ENCODE measurements at places on chromosomes 12 and 14.

- no peak for DNase-seq
Observed at GRCh38 chr14:68241862-68242487, 422.4 kb downstream of the RAD51B start.

DNA sequence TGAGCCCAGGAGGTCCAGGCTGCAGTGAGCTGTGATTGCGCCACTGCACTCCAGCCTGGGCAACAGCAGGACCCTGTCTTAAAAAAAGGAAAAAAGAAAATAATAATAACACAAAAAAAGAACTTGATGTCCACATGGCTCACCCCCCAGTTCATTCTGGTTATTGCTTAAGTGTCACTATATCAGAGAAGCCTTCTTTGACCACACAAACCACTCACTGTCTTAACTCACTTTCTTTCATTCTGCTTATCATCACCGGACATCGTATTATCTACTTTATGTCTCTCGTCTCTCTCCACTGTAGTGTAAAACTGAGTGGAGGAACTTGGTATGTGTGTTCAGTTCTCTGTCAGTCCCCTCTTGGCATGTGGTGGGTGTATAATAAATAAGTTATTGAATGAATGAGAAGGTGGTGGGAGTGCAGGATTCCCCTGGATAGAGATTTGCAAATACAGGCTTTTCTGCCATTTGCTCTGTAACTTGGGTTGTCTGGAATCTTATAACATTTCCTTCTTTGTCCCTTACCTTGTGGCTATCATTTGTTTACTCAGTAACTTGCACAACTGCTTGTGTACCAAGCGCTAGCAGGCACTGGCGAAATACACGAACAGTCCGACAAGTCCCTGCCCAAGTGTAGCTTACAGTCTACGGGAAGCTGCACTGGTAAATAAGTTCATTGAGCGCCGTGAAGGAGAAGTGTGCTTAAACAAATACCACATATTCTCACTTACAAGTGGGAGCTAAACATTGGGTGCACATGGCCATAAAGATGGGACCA is 86.6 kb upstream of the TRAF3 start:
- DNase-seq, result no peak

DNA sequence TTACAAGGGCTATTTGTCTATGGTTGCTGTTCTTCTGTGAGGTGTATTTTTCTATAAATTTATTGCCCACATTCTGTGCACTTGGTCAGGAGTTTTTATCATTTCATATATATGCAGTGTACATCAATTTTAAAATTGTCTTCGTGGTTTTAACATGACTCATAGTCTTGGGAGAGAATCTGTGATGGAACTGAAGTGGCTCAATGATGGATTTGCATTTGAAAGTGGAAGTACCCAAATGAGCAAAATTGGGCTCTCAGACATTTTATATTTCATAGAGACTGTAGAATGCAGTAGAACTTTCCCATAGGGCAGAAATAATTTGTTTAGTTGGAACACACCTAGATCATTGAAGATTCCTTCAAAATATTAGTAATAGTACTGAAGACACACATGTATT is 1.9 kb upstream of the SCFD1 start:
- DNase-seq, result no peak

DNA sequence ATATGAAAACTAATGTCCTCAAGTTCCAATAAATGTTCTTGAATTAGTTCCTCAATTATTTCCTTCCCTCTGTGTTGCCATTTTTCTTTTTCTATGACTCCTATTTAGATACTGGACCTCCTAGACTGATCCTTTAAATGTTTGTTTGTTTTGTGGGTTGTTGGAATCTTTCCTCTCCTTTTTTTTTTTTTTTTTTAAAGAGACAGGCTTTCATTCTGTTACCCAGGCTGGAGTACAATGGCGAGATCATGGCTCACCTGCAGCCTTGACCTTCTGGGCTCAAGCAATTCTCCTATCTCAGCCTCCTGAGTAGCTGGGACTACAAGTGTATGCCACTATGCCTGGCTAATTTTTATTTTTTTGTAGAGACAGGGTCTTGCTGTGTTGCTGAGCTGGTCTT is 9.6 kb downstream of the PRKAG1 start:
- DNase-seq, result no peak

DNA sequence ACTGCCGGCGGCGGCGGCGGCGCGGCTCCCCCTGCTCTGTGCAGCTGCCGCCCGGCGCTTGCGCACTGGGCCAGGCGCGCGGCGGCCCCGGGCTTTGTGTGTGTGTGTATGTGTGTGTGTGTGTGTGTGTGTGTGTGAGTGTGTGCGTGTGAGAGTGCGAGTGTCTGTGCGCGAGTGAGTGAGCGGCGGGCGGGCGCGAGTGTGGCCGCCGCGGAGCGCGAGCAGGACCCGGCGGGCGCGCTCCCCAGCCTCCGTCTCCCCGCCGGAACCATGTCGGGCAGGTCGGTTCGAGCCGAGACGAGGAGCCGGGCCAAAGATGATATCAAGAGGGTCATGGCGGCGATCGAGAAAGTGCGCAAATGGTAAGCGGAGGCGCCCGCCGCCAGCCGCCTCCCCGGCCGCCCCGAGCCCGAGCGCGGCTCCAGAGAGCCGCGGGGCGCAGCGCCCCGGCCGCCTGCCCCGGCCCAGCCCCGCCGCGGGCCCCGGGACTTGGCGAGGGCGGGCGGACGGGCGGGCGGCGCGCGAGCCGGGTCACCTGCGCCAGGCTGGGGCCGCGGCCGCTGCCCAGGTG is at the start of gene BCL7A:
TSS of gene BCL7A (plus strand) at position 63 of the 571 bp plus-strand sequence. CDS start at position 271, 208 bp downstream.
- peak; percentile 73 for DNase-seq

GRCh38 chr12:67747869-67748742 is 99.6 kb downstream of the DYRK2 start:
- no peak for DNase-seq

- no peak for DNase-seq
Observed at GRCh38 chr14:54946500-54946899, 43.9 kb upstream of the GCH1 start.

- no peak for DNase-seq
Observed at GRCh38 chr14:91282954-91283645, 38.6 kb upstream of the GPR68 start.

DNA sequence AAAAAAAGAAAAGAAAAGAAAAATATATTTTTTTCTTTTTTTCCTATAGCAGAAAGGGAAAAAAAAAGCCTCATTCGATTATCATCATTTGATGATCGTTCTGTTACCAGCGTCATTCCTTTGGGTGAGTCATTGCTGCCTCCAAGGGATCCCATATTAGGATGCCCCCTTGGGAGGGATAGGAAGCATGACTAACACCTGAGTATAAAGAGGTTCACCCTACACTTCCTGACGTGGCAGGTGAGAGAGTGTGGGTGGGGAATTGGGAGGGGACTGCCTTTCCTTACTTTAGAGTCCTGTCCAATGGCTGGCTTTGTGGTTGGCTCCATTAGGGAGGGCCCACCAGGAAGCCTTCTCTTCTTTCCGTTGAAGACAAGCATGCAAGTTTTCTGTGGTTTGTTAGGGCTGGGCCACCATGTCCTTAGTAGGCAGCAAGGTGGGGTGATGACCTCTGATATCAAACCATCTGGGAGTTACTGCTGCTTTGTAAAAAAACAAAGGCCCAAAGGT is 56.1 kb upstream of the FUT8 start:
- no peak for DNase-seq

- DNase-seq, result no peak
Observed at GRCh38 chr12:41769810-41770209, 374.9 kb downstream of the GXYLT1 start.

- DNase-seq, result no peak
Observed at GRCh38 chr12:82426081-82426480, 67.8 kb downstream of the METTL25 start.

DNA sequence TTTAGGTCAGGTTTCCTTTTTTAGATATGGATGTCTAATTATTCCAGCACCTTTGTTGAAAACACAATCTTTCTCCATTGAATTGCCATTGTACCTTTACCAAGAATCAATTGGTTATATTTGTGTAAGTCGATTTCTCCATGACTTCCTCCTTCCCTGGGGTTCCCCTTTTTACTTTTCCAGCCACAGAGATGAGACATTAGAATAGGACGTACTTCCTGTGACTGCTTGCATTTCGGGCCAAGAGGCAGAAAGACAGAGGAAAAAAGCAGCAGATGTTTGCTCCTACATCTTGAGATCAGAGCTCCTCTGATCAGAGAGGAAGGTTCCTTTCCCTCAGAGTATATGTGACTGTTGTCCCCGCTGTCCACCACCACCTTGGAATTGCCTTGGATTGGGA is 453.7 kb upstream of the RGS6 start:
- no peak for DNase-seq

- DNase-seq, result no peak
Observed at GRCh38 chr12:105641749-105642148, 311.3 kb downstream of the C12orf75 start.

- DNase-seq, result no peak
Observed at GRCh38 chr12:262817-263216, at the start of gene SLC6A13. Gene SLC6A13 (minus strand): TSS chr12:262836. CDS start chr12:260052, 2,784 bp downstream.

GRCh38 chr12:30201301-30202160 is 417.8 kb upstream of the TMTC1 start:
- DNase-seq, result no peak

- no peak for DNase-seq
Observed at GRCh38 chr12:82708061-82708879, 21.6 kb downstream of the TMTC2 start.

DNA sequence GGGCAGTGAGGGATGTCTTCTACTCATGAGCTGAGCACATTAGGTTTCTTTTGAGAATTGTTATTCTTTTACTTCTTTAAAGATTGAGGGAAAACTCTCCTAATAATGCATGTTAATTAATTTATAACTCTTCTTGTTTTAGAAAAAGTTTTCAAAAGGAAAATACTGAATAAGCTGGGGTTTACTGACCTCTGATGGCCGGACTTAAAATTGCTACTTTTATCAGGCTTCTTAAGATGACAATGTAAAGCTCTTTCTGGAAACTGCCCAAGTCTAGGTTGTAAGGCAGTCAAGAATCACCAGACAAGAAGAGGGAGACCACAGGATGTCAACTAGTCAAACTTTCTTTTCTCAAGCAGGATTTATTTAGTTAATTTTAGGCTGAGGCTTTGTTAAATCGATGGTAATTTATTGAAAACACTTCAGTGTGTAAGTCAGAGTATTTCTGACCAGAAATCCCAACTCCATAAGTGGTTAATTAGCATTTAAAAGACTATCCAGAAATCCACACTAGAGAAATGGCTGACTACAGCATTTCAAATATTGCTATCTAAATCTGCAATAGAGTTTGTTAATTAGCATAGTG is 82.1 kb downstream of the AVPR1A start:
- DNase-seq, result peak; percentile 32

DNA sequence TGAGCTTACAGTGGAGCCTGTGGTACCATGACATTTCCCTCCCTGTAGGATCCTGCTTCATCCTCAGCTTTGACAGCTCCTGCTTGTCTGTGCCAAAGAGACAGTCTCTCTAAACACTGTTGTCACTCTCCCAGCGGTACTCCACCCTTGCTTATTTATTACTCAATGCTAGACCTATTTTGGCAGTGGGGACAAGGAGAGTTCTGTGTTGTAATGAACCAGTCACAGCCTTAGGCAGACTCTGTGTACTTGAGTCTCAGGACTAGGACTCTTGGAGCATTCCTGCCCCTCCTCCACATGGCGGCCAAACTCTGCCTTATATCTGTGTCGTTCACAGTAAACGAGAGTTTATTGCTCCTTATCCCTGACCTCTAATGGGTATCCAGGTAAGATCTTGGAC is 70.9 kb downstream of the PIK3C2G start:
- DNase-seq, result no peak

DNA sequence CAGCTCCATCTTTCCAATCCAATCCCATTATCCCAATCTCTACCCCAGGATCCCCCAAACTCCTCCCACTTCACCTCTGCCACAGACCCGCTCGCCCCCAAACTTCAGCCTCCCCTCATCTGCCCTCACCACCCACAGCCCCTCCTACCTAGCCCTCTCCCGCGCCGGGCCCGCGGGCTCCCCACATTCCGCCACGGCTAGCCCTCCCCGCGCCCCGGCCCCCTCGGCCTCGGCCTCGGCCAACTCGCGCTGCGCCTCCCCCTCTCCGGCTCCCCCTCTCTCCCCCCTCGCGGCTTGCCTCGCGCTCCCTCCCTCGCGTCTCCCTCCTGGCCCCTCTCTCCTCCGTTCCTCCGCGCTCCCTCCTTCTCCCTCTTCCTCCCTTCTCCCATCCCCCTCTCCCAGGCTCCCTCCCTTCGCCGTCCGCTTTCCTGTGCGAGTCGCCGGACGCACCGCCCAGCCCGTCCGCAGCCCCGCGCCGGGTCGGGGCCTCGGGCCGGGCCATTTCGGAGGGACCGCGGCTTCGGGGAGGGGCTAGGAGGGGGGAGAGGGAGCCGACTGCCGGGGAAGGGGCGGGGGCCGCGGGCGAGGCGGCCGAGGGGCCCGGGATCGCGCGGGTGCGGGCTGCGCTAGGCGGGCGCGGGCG is at the start of gene ATN1:
TSS of gene ATN1 (plus strand) at position 581 of the 643 bp plus-strand sequence. CDS start 6,043 bp downstream, outside the sequence.
- DNase-seq, result peak; percentile 49

DNA sequence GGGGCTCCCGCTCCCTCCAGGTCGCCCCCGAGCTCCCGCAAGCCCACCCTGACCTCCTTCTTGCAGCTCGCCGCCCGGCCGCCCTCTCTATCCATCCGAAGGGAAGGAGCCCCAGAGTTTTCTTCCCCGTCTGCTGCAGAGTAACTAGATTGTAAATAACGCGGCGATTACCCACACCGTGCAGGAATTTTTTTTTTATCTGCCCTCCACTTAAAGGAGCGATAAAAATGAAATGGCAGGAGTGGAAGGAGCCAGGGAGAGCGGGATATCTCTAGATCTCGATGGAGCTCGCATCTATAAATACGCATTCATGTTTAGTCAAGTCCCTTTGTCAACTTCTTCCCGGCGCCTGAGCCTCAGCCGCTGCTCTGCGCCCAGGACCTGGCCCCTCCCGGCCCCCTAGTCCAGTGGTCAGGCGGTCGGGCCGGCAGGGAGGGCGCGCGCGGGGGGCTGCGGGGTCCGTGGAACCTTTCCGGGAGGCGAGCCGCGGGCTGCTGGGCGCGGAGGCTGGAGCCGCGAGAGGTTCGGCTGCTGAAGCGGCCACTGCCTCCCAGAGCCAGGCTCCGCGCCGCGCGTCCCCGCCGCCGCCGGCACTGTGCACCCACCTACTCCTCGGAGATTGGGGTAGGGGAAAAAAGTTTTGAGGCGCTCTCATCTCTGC is 386.0 kb downstream of the BCAT1 start:
- peak; percentile 37 for DNase-seq

GRCh38 chr12:41932470-41932991 is 212.1 kb downstream of the GXYLT1 start:
- peak; percentile 97 for DNase-seq

- no peak for DNase-seq
Observed at GRCh38 chr12:40615590-40615989, 76.6 kb upstream of the CNTN1 start.
